Bronchus fibroblast of lung (primary cell): ENCODE measurements at places on chromosomes 1 and 21. TPM values are rescaled to one million over a fixed set of nuclear protein-coding genes. Genes with fewer than 3 reads are reported as not detected.

CFHR5 gene
- total RNA-seq = not detected in 2 replicates

CD1E gene
- total RNA-seq = not detected in 2 replicates

TTC34 gene
- 0.15 and 0.17 TPM in 2 replicates for total RNA-seq

TARBP1 gene
- total RNA-seq = 11.6 and 11.9 TPM in 2 replicates

THEM4 gene
- 12.5 and 17.3 TPM in 2 replicates for total RNA-seq

KCNT2 gene
- total RNA-seq = 1.3 and 1.6 TPM in 2 replicates
